Trophoblast cell (in vitro differentiated cells and primary cell): ENCODE measurements at places on chromosomes 3 and 15.

- no peak for DNase-seq
These were observed 131.4 kb upstream of the EIF1B start for GRCh38 chr3:40178012-40178594.

- DNase-seq: peak; percentile 27
These were observed 13.7 kb upstream of the ALCAM start for GRCh38 chr3:105352976-105353375.

DNA sequence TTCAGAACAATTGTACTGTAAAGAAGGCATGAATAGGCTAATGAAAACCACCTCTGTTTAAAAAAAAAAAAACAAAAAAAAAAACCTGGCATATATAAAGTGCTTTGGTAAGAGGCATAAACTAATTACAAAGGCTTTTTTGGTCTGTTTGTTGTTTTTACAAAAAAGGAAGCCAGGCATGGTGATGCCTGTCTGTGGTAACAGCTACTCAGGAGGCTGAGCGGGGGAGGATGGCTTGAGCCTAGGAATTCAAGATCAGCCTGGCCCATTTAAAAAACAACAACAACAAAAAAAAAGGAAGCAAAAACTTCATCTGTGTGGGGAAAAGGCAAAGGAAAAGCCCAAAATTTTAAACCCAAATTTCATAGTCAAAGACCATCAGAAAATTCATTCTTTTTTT is 47.0 kb downstream of the OSBPL10 start:
- no peak for DNase-seq

DNA sequence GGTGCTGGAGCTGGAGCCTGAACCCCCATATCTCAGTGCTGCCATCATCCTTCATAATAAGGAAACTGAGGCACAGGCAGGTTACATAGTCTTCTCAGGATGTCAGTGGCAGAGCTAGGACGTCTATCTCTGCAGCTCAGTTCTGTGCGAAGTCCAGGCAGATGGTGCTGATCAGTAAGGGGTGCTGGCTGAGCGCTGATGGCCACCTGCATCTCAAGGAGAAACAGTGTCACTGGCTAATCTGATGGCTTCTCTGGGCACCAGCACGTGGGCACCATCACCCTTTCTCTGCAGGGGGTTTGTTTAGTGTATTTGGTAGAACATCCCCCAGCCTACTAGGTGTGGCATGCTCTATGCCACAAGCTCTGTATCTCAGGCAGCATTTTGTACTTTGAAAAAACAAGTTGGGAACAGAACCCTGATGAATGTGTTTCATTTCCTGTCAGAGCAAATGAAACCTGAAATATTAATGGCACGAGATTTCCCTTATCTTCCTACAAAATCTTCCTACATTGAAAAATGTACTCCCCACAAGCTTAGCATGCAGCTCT is 35.1 kb downstream of the APBA2 start:
- DNase-seq: no peak

GRCh38 chr3:38142959-38143358 is 4.5 kb downstream of the MYD88 start:
- no peak for DNase-seq

- DNase-seq: no peak
These were observed 23.1 kb downstream of the LRRC31 start for GRCh38 chr3:169846458-169847193.

DNA sequence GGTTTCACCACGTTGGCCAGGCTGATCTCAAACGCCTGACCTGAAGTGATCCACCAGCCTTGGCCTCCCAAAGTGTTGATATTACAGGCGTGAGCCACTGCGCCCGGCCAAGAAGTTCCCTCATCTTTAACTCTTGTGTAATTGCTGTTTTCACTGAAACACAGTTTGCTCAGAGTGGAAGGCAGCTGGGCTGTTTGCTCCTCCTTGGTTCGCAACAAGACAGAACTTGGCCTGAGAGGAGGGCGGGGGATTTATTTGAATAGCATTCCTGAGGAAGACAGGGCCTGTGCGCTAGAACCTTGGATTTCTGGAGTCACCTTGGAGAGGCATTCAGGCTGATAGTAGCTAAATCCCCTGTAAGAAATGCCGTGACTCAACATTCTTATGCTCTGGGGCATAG is 226.7 kb upstream of the MCTP2 start:
- peak; percentile 11 for DNase-seq

DNA sequence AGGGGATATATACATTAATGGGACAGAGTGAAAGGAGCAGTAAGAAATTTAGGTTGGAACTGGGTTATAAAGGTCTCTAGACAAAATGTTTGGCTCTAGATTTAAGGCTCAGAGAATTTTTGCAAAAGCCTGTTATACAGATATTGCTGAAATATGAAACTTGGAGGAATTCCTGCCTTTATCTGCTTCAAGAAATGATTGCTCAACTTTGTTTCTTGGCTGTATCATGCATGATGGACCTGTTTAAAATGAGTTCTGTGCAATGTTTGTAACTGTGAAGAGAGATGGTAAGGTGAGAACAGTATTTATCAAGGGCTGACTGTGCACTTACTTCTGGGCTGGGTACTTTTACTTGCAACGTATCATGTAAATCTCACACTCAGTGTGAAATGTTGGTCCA is 3.3 kb downstream of the CRYBG3 start:
- peak; percentile 40 for DNase-seq

DNA sequence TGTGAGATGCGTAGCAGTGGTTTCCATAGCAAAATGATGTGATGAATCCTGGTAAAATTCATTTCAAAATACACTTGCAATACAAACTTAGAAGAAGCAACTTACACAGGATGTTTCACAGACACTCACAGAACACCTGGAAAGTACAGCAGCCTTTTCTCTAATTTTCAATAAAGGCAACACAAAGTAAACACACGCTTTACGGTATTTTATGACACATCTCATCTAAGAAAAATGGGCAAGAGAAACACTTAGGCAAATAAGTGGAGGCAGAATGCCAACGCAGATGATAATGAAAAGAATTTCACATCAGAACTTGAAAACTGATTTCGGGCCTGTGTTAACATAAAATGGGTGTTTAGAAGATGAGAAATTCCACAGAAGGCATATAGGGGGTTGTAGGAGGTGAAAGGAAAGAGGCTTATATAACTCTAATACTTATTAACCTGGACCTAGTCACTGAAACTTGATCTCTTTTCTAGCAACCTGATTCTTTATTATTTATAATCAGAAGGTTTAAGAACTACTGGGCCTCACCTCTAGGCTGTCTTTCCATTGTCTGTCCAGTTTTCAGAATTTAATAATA is 25.6 kb upstream of the MAP3K13 start:
- no peak for DNase-seq

DNA sequence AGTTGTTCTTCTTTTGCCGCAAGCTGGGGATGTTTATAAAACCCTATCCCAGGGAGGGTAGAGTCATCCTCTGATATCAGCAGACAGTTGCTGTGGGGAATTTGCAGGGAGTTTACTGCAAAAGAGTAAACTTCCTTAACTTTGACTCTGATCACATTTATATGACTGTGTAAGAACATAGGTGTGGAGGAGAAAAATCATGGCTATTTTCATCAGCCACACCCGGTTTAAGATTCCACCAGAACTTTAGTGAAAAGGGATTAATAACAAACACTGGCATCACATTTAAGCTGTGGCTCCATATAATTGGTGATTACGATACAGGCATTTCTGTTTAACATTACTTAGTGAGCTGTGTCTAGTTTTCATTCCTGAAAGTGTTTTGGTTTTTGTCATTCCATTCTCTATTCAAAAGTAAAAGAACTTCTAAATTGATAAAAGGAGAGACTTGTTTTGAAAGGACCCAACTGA is 143.1 kb downstream of the MYLK start:
- DNase-seq: peak; percentile 7

DNA sequence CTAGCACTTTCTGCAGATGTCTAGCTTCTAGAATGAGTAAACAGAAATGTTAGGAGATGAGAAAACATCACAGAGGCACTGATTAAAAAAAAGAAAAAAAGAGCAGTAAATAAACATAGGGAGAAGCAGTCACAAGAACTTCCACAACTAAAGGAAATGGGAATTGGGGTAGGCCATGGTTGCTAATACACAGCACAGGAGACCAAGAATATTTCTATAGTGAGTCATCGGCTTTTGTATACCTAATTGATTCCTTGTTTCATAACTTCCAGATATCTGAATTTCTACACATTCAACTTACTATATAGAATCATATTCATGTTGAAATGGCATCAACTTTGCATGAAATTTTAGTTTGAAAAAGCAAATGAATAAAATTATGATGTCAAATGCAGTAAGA is 47.3 kb upstream of the TCF12 start:
- no peak for DNase-seq

DNA sequence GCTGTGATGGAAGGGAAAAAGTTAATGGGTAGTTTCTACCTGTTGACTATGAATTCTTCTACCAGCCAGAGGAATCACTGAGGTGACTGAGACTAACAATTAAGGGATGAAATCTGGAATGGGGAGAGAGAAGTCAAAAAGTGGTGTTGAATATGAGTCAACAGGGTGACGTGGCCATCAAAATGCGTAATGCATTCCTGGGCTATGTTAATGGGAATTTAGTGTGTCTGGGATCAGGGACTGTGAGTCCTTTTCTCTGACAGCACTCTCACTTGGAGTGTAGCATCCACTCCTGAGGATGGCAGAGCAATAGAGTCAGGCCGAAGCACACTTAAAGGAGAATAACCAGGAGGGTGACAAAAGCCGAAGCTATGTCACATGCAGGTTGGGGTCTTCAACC is 60.4 kb downstream of the MESD start:
- DNase-seq: peak; percentile 79

- no peak for DNase-seq
These were observed 88.2 kb upstream of the NTRK3 start for GRCh38 chr15:88344786-88345185.

- no peak for DNase-seq
These were observed 464.1 kb upstream of the RARB start for GRCh38 chr3:24963762-24964625.

- no peak for DNase-seq
These were observed 6.5 kb downstream of the ALG3 start for GRCh38 chr3:184242297-184242685.

GRCh38 chr3:160112481-160112880 is 112.7 kb upstream of the C3orf80 start:
- no peak for DNase-seq

GRCh38 chr3:15453991-15454625 is 26.7 kb downstream of the EAF1 start:
- no peak for DNase-seq

DNA sequence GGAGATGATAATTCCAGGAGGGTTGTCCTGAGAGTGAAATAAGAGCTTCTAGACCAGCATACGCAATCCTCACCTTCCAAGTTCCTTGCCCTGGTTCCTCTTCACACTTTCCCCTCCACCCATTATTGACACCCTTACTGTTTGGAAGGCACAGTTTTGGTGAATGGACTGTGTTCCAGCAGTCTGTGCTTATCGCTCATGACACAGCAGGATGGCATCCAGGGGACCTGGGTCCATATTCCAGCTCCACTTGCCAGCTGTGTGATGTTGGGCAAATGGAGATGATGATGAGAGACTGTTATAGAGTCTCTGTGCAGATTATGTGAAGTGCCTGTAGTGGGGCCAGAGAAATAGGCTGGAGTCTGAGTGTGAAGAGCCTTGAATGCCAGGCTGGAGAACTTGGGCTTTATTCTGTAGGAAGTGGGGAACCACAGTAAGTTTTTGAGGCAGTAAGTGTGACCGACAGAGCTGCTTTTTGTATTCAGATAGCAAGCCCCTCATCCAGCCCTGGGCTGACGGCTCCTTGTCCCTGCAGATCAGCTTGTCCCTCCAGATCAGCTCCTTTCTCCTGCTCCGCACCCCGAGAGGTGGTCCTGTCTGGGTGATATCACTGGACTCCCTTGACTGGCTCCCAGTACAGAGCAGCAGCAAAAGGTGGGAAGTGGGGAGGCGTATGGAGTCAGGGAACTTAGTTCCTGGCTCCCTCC is 8.1 kb downstream of the KBTBD13 start:
- DNase-seq: peak; percentile 31

DNA sequence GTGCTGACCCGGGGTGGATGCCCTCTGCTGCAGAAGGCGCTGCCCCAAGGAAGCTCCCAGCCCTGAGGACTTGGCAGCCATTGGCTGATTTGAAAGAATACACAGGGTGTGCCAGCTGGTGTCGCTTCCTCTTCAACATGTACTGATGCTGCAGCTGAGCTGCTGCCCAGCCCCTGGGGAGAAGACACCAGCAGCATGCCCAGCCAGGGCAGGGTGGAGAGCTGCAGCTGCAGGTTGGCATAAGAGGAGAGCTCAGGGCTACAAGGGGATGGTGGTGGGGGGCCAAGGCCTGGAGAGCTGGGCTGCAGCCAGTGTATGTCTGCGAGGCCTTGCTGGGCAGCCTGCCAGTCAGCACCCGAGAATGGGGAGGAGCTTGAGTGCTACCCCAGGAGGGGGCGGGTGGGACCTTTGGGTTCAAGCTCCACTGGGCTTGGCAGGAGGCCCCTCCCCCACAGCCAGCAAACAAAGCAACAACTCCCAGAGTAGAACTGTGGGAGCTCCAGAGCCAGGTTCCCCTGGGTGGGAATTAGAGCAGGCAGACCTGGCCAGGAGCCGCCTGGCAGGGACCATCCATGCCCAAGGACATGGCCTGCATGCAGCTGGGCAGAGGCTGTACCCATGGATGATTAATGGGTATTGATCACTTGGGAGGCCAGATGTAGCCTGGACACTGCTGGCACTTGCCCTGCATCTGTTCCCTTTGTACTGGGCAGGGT is 9.2 kb upstream of the SEMA4B start:
- no peak for DNase-seq

GRCh38 chr3:88469216-88469615 is 319.5 kb downstream of the C3orf38 start:
- DNase-seq: no peak

GRCh38 chr3:187276397-187277128 is 15.0 kb downstream of the MASP1 start:
- no peak for DNase-seq

DNA sequence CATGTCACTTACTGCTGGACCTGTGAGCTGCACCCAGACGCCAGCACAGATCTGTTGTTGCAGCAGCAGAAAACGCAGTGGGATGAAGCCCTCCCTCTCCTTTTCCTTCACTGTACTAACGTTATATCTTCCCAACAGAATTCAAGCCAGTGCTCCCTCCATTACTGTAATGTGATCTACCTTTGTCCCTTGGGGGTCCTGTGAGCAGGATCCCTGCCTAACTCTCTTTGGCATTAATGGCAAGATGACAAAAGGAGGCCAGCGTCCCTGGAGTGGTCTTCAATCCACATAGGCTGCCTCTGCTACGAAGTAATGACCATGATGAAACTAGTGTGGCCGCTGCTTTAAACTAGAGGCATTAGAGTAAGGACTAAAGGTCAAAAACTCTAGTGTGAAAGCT is 69.3 kb upstream of the SOX14 start:
- no peak for DNase-seq

- DNase-seq: no peak
These were observed 123.3 kb downstream of the MOBP start for GRCh38 chr3:39590806-39591205.

DNA sequence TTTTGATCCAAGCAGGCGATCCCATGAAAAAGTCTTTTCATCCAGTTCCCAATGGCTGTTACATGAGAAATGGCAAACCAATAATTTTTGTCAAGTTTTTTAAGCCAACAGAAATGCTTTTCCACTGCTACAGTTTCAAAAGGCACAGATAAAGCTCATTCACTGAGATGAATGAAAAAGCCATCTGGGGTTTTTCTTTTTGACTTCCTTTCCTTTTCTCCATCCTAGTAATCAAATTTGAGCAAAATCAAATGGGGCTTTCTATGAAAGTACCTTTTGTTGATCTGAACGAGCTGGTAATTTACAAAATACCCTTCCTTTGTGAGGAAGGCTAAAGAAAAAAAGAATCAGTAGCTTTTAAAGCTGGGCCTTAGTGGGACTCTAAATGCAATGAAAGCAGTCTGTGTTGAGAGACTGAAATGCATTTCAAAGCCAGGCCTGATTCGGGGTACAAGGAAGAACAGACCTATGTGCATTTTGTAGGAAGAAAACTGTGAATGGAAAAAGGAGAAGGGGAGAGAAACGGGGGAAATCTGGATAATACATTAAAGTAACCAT is 185.2 kb upstream of the DNAJC19 start:
- no peak for DNase-seq
